ENCODE measurements at places on chromosomes 12 and 14.

GRCh38 chr12:43316520-43316919, 235.5 kb downstream of the ADAMTS20 start:
- H3K4me1 ChIP-seq = peaks cover 23% of the 10 kb centered on the region
- H3K27ac ChIP-seq = peak overlapping the region; percentile 78
- no peaks in the 10 kb centered on the region for H3K36me3 ChIP-seq
- no peaks in the 10 kb centered on the region for H3K27me3 ChIP-seq
- H3K4me3 ChIP-seq = no peak overlapping the region

GRCh38 chr12:48946943-48947342, 10.3 kb downstream of the ARF3 start:
- H3K36me3 ChIP-seq = peaks cover 7% of the 10 kb centered on the region
- no peak overlapping the region for H3K4me3 ChIP-seq
- H3K4me1 ChIP-seq = no peaks in the 10 kb centered on the region
- DNase-seq = no peak
- H3K27ac ChIP-seq = peak overlapping the region; percentile 2

DNA sequence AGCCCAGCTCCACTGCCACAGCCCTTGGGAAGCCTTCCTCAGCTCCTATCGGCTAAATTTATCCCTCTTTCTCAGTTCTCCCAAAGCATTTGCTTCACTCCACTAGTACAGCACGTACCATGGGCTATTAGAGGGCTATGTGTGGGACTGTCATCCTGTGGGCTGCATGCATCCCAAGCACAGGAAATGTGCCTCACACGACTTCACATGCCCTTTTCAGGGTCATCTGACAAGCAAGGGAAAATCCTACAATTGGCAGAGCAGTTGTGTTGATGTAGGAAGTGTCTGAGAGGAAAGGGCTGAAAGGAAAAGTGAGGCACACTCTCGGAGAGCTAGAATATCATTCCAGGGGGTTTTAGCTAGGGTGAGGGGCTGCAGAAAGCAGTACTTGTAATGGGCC, 47.6 kb downstream of the NINJ2 start:
- H3K27me3 ChIP-seq = no peaks in the 10 kb centered on the region
- no peak overlapping the region for H3K27ac ChIP-seq
- no peak overlapping the region for H3K4me3 ChIP-seq
- H3K36me3 ChIP-seq = no peaks in the 10 kb centered on the region
- no peak for DNase-seq

- no peak overlapping the region for H3K4me3 ChIP-seq
- no peak overlapping the region for H3K27ac ChIP-seq
- H3K36me3 ChIP-seq = no peaks in the 10 kb centered on the region
- no peaks in the 10 kb centered on the region for H3K4me1 ChIP-seq
These were observed 16.6 kb upstream of the CLEC2A start for GRCh38 chr12:9948606-9949296.

DNA sequence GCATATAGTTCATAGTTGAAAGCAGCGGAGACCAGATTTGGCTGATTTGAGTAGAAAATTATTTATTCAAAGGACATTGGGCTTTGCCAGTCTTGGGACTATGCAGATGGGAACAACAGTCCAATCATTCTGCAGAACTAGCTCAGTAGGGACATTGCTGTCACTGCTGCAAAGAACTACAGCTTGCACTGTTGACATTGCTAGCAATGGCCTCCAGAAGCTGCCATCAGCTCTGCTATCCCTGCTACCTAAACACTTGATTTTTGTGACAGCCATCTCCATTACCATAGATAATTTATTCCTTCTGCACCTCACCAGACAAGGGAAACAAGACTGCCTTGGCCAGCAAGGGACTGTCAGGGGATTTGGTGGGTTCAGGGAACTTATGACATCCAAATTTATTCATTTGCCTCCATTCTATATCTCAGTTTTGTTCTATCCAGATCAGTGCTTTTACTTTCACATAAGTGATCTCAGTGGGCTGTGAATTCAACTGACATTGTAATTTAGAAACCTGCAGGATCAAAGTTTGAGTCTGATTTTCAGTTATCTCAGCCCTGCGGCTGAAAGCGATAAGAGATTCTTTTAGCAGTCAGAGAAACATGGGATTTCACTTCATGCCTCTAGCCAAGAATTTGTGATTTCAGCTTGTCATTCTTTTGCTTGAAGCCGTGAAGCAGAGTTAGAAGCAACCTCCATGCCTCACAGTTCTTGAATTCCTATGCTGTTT, 136.7 kb upstream of the FBXO33 start:
- no peak for DNase-seq
- no peak overlapping the region for H3K27ac ChIP-seq
- no peak overlapping the region for H3K4me3 ChIP-seq
- H3K36me3 ChIP-seq = peaks cover 4% of the 10 kb centered on the region
- H3K27me3 ChIP-seq = no peaks in the 10 kb centered on the region
- peaks cover 5% of the 10 kb centered on the region for H3K4me1 ChIP-seq

All from mesothelial cell of epicardium (in vitro differentiated cells).